Cerebellar nuclear complex (tissue), 1 donor: ENCODE measurements at places on chromosomes 3 and 15.

- DNase-seq: no peak
Measured at GRCh38 chr15:69504352-69505040, 51.9 kb downstream of the RPLP1 start.

DNA sequence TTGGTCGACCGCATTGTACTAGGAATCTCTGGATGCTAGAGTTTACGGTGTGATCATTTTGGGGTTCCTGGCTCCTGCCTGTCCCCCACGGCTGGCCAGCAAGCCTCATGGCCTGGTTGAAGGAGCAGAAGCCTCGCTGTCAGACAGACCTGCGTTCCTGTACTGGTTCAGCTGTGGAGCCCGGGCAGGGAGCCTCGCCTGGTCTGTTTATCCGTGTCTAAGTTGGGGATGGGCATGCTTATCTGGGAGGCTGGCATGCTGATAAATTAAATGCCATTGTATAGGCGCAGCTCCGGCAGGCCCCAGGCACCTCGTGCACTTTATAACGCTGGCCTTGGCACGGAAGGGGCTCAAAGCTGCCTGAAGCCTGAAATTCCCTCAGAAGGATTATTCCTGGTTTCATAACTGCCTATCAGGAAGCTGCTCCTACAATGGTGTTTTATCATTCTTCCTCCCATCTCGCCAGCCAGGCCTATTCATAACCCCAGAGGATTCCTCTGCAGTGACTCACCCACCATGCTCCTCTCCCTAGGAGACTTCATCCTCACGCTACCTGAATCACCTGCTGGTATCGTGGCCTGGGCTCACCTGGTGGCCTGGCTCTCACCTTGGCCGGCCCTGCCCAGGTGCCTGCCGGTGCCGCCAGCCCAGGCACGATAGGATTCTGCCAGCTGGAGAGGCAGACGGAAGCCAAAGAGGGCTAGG lies 110.9 kb downstream of the ASB7 start:
- no peak for DNase-seq

DNA sequence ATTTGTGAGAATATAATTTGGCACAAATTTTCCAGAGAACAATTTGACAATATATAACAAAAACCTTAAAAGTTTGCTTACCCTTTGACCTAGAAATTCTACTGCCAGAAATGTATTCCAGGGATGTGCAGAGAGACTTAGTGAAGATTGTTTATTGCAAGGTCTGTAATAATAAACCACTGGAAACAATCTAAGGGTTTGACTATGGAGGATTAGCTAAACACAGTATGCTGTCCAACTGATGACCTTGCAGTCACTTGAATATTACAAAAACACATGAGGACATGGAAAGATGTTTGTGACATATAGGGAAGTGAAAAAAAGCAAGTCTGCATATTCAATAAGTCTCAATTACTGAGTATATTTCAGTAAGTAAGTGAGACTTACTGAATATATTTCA lies 48.1 kb upstream of the CDV3 start:
- DNase-seq: no peak

DNA sequence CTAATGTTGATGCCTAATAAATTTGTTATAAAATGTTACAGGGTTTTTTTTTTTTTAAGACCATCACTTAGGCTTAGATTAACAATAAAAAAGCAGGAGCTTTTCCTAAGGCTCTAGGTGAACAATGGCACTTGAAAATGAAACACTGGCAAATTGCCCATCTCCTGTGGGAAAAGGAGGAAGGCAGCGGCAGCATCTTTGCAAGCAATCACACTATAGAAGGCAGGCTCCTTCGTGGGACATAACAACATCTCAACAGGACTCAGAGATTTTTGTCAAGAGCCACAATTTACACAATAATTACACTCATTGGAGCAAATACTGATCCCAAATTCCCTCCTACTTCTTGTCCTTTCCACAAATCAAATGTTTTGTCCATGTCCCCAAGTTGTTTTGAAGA lies 646.7 kb downstream of the ROBO2 start:
- DNase-seq: no peak
